ENCODE measurements at places on chromosomes 7 and 10.
A peak's percentile ranks its signal among the peaks of the same experiment; 100 is the strongest.

GRCh38 chr7:21184942-21185652 lies 242.8 kb upstream of the SP4 start:
- no peak for DNase-seq

DNA sequence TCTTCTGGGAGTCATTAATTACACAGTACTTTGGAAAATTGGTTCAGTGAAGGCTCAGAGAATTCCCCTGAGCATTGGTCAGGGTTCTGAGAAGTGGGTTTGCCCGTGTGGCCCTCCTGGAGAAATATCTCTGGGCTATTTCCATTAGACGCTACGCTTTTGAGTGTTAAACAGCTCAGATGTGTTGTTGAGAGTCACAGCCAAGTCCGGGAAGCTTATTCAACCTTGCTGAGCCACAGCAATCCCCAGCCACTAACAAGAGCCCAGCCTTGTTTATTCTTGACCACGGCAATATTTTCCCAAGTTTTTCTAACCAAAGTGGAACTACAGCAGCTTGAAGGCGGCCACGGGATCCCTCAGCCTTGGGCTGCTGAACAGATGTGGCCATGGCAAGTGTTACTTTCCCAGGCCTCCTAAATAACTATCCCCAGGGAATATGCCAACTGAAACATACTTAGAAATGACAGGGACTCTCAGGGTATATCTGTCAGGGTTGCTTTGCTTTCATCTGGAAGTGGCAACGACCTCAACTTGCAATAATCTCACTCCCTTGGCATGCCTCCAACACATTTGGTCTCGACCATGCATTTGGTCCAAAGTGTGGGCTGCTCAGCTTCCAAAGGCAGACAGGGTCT lies 214.7 kb downstream of the EMX2 start:
- no peak for DNase-seq

DNA sequence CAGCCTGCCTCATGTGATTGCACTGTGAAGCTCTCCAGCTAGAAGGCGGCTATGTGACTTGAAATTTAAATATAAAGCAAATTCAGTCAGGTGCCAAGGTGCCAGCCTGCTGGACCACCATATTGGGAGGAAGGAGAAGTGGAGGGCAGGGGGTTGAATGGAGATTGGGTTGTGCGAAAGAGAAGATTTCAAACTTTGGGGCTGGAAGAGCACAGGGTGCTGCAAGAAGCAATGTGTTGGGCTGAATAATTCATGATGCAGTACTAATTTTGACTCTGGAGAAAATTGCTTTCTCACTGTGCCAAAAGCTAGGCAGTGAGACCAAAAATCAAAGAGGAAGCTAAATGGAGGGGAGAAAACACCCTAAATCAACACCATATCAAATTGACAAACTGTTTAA lies 335.3 kb downstream of the NRG3 start:
- DNase-seq: no peak

GRCh38 chr7:22688084-22688483 lies 38.9 kb upstream of the IL6 start:
- DNase-seq: no peak

DNA sequence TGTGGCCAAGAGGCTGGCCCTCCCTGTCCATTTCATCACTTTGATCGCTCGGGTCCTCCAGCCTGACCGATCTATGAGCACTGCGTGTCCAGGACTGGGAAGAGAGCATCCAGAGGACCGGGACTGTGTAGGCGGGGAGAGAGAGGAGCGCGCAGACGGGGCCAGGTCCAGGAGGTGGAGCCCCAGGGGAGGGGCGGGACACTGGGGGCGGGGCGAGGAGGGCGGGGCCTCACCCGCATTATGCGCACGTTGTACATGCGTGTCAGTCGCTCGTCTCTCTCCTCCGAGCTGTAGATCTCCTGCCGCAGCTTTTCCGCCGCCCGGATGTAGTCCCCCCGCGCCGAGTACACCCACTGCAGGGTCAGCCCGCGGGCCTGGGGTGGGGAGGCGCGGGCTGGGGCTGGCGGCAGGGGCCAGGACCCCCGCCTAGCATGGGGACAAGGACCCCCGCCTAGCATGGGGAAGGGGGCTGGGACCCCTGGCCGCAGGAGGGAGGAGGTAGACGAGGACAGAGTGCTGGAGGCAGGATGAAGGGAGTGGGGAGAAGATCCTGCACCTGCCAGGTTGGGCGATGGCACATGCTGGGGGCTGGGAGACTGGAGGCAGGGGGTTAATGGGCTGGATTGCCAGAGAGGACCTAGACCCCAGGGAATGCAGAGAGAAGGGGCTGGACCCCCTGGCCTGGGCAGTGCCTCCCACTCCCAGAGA lies 14.3 kb downstream of the MOSPD3 start:
- peak; percentile 88 for DNase-seq

- no peak for DNase-seq
These were observed 2.7 kb downstream of the IGFBP1 start for GRCh38 chr7:45890902-45891461.

- DNase-seq: no peak
These were observed 29.1 kb downstream of the FOXL3 start for GRCh38 chr7:318878-319661.

- DNase-seq: no peak
These were observed 6.0 kb downstream of the PPP1R9A start for GRCh38 chr7:94913391-94913790.

GRCh38 chr10:27223964-27224363 lies 16.6 kb downstream of the ACBD5 start:
- DNase-seq: peak; percentile 25

GRCh38 chr7:102103027-102103372 lies 183.7 kb upstream of the SH2B2 start:
- DNase-seq: no peak

GRCh38 chr7:138049505-138050116 lies 26.6 kb upstream of the AKR1D1 start:
- no peak for DNase-seq

DNA sequence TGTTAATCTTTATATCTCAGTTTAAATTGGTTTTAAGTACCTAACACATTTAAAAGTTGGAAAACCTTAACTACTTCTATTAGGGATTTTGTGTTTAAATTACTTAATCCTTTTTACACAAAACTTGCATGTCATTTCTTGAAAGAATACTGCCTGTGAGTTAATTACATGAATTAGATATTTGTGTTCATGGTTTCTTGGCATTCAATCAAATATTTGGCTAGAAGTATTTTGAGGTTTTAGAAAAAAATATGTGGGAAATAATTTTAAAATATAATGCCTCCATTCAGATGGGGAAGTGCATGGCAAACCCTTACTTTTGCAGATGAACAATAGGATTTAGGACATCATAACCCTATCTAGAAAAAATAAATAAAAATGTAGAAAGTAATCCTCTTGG lies 186.5 kb upstream of the SEMA3E start:
- no peak for DNase-seq
